ENCODE measurements at places on chromosomes 11 and 22. TPM values are rescaled to one million over a fixed set of nuclear protein-coding genes. Genes with fewer than 3 reads are reported as not detected.

GAL3ST1 gene
- 4.1 TPM for total RNA-seq

SLC22A6 gene
- not detected for total RNA-seq

TRPM5 gene
- total RNA-seq, result not detected

MISFA gene
- not detected for total RNA-seq

SULT4A1 gene
- 1.8 TPM for total RNA-seq

CNGA4 gene
- 0.38 TPM for total RNA-seq

MRGPRX4 gene
- not detected for total RNA-seq

DNA sequence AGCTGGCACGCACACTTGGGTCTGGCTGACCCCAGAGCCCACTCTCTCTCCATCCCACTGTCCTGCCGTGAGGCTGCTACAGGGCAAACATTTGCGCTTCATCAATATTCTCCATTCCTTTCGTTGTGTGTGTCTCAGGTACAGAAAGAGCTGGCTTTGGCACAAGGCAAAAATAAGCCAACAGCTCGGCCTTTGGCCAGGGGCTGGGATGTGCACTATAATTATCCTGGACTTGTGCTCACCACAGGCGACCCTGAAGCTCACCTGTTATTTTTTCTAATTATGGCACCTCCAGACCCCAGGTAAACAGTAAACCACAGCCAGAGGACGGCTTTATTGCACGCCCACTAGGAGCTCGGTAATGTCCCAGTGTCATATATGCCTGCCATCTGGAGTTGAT lies 10.9 kb downstream of the ZMAT5 start:
- no peak for DNase-seq

DNA sequence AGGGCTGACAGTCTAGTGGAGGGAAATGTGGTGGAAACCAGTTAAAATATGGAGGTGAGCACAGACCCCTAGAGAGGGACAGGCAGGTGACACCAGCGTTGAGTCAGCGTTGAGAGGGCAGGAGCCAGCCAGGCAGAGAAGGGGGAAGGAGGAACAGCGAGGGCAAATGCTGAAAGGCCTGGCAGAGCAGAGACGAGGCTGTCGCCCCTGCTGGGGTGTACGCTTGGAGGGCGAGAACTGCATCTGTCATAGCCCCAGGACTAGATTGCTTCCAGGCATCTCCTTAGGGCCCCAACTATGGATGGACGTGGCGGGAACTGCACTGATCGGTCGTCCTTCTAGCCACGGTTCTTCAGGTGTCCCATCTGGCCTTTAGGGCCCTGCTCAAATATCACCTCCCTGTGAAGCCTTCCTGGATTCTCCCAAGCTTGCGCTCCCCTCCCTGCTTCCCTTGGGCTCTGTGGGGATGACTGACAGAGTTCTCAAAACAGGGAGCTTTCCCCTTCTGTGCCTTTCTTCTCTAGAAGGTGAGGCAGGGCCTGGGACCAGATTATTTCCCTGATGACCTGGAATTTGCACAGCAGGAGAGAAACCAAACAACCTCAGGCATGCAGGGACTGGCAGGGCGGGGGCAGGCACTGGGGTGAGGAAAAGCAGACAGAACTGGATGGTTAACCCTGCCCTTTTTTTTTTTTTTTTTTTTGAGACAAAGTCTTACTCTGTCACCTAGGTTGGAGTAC lies 11.1 kb downstream of the SYNGR1 start:
- no peak for DNase-seq

- DNase-seq, result no peak
Observed at GRCh38 chr11:46259971-46260560, 17.4 kb upstream of the CREB3L1 start.

GRCh38 chr11:93689240-93689639 lies 27.8 kb downstream of the CEP295 start:
- no peak for DNase-seq

DNA sequence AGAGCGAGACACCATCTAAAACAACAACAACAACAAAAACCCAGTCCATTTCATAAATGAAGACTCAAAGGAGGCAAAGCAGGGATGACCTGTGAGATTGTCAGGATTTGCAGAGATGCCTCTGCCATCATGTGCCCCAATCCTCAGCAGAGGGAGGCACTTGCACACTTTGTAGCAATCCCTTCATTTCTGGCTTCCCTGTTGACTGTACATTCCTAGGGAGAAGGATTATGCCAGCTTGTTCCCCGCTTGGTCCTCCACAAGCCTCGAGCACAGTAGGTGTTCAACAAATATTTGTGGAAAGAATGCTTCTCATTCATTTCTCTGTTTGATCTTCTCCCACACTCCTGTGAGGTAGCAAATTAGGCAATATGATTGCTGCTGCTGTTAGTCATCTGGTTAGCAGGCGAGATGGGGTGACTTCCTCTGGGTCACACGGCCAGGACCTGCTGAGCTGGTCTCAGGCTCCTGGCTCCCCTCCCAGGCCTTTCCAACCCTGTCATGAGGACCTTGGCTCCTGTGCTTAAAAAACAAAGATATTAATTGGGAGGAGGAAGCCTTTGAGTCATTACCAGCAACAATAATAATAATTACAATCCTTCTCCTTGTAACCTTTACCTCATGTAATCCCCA lies 34.1 kb downstream of the LIF start:
- DNase-seq, result peak; percentile 38

DNA sequence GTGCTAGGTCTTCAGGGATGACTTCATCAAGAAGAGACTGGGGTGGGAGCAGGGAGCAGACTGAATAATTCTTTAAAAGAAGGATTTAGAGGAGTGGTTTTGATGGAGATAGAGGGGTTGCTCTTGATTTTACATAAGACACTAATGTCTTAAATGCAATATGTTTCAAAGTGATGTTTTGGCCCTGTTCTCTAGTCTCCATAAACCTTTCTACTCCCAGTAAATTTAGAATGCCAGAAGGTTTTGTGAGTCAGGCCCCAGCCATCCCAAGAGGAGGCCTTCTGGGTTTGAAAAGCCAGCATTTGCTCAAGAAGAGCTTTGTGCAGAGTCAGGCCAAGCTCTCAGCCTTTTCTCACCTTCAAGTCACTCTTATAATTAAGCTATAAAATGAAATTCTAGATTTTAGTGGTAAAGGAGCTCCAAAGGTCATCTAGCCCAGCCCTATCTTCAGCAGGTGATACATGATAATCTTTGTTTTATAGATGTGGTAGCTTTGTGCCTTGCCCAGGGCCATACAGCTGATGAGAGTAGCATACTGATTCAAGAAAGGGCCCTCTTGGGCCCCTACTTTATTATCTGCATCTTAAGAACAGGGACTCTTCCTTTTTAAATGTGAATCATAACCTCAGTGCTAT lies 122.8 kb upstream of the MTNR1B start:
- DNase-seq, result no peak

- no peak for DNase-seq
Observed at GRCh38 chr11:118996926-118997626, 862 bp upstream of the CENATAC start.

- DNase-seq, result no peak
Observed at GRCh38 chr22:30481711-30482110, 9.9 kb upstream of the SEC14L3 start.

DNA sequence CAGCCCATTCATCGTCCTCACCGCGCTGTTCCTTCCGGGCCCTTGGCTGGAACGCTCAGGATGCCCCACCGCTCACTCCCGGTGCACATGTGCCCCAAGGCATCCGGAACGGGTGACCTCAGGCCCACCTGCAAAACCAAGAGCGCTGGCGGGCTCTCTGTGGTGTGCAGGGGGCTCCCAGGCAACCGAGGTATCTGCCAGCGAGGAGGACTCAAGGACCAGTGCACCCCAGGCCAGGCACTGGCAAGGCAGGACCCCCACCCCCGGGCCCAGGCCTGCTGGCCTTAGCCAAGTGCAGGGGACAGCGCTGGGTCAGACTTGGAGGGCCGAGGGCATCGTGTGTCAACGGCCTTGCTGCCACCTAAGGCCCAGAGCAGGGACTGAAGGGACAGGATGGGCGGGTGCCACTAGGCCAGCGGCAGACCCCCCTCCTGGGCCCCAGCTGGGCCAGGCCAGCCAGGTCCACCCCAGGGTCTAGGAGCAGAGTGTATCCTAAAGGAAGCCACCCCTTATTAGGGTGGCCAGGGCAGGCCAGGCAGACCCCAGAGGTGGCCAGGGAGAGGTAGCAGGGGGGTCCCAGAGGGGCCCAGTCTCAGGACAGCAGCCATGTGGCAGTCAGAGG lies 8.5 kb downstream of the TNNT3 start:
- no peak for DNase-seq

DNA sequence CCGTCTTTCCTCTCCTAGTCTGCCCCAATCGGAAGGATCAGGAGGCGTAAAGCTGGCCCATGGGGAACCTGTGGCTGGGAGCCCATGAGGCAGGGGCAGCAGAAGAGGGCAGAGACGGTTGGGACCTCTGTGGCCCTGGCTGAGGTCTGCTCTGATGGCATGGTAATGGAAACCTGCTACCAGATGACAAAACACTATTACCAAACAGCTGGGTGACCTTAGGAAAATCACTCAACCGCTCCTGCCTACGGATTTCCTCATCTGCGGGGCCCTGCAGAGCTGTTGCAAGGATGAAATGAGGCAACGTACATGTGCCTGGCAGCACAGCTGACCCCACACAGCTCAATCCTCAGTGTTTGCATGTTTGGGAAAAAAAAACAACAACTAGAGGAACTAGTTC lies 4.6 kb downstream of the AP5B1 start:
- DNase-seq, result no peak

Measured in ovary (tissue), 10 donors.